Bladder microvascular endothelial cell (primary cell): ENCODE measurements at places on chromosomes 1 and 21. TPM values are rescaled to one million over a fixed set of nuclear protein-coding genes. Genes with fewer than 3 reads are reported as not detected.

Gene PAPPA2
- total RNA-seq = 0.16 and 0.31 TPM in 2 replicates

Gene RNU5D-1
- total RNA-seq = not detected in 2 replicates

Gene FMOD
- 0.65 and 21.8 TPM in 2 replicates for total RNA-seq

Gene LYPLA2
- total RNA-seq = 88.1 and 94.1 TPM in 2 replicates

Gene ID3
- total RNA-seq = 290 and 390 TPM in 2 replicates

Gene DNALI1
- total RNA-seq = 0.65 and 1.2 TPM in 2 replicates

Gene FCRL2
- total RNA-seq = not detected in 2 replicates

Gene RIIAD1
- not detected in 2 replicates for total RNA-seq

Gene KRTAP6-1
- total RNA-seq = not detected in 2 replicates

Gene ARHGEF10L
- total RNA-seq = 0.32 and 1.2 TPM in 2 replicates

Gene HTR1D
- 0.49 and 0.69 TPM in 2 replicates for total RNA-seq

Gene CELA3B
- total RNA-seq = not detected in 2 replicates

Gene BSND
- not detected in 2 replicates for total RNA-seq

Gene SYDE2
- total RNA-seq = 0.49 and 13.4 TPM in 2 replicates

Gene DNM3
- 3.1 and 4.2 TPM in 2 replicates for total RNA-seq

Gene KRTAP13-1
- not detected in 2 replicates for total RNA-seq
